Activated CD4-positive, alpha-beta T cell treated with anti-CD3 and anti-CD28 coated beads, Interleukin-2, Interleukin-6, amounts not matched to agents 100 ng/mL and 50 ng/mL, durations not matched to agents 16 hours and 8 hours (primary cell): ENCODE measurements at places on chromosomes 6 and 20.

- DNase-seq = no peak
Observed at GRCh38 chr20:48776306-48776705, 51.5 kb downstream of the PREX1 start.

- no peak for DNase-seq
Observed at GRCh38 chr6:104983776-104984175, 26.9 kb downstream of the LIN28B start.

DNA sequence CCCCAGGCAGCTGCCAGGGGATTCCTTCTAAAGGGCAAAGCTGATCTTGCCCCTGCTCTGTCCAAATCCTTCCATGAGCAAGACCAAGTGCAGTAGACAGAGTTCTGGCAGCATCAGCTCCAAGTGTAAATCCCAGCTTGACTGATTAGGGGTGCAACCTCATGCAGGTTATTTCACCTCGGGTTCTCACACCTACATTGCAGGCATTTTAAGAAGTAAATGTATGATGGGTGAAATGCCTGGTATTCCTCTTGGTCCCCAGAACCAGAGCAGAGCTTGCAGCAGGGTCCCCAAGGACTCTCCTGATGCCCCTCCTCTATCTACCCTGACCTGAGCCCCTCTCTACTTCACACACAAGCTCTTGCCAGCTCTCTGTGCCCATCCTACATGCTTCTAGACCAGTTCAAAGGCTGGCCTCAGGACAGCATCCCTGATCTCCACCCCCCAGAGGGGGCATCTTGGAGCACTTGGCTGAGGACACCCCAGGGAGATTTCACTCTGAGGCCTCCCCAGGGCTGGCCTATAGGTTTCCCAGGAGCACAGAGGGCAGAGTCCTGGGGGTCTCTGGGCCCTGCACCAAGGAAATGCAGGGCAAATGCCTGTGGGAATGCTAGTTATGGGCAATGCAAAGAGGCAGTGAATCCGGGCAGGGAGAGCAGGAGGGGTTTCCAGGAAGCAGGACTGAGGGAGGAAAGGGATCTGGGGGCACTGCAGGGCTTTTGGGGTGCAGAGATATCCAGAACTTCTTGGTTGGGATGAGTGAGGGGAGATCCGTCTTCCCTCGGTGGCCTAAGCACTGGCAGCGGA lies 1.0 kb downstream of the LZTS3 start:
- no peak for DNase-seq

DNA sequence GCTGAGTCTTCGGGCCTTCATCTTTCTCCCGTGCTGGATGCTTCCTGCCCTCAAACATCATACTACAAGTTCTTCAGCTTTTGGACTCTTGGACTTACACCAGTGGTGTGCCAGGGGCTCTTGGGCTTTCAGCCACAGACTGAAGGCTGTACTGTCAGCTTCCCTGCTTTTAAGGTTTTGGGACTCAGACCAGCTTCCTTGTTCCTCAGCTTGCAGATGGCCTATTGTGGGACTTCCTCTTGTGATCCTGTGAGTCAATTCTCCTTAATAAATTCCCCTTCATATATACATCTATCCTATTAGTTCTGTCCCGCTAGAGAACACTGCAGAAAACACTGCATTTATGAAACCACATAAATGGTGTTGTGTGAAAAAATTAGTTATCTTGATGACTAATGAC lies 13.9 kb upstream of the BCLAF1 start:
- no peak for DNase-seq

- DNase-seq = no peak
Observed at GRCh38 chr6:72770959-72771358, 149.1 kb downstream of the KCNQ5 start.

- no peak for DNase-seq
Observed at GRCh38 chr6:88167352-88167937, 1.3 kb upstream of the CNR1 start.

- no peak for DNase-seq
Observed at GRCh38 chr6:63352544-63353285, 32.9 kb upstream of the LGSN start.

- no peak for DNase-seq
Observed at GRCh38 chr20:2602046-2602735, 50.2 kb upstream of the NOP56 start.

GRCh38 chr20:59827138-59828056 lies 106.0 kb downstream of the SYCP2 start:
- DNase-seq = no peak

- DNase-seq = peak; percentile 21
Observed at GRCh38 chr6:4942673-4943009, 61.2 kb downstream of the RPP40 start.

DNA sequence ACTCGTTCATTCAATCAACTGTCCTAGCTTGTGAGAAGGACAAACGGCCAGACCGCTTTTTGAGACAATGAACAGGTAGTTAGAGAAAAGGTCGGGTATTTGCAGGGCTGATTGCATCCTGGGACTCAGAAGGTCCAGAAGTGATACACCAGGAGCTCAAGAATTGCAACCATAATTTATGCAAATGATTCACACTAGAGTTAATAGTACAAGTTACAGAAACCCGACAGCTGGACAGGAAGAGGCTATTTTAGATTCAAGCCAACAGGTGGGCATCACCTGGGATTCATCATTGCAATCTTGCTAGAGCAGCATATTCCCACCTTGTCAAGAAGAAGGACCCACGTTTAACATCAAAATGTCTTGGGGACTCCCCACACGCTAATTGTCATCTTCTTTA lies 83.5 kb downstream of the TNFAIP3 start:
- DNase-seq = no peak
